Urinary bladder (tissue), 4 donors: ENCODE measurements at places on chromosomes 2 and 18. TPM values are rescaled to one million over a fixed set of nuclear protein-coding genes. Genes with fewer than 3 reads are reported as not detected.

- no peak for DNase-seq
Measured at GRCh38 chr2:3982160-3982559, 278.8 kb downstream of the DCDC2C start.

GRCh38 chr2:174971868-174972781 is 33.1 kb downstream of the CHN1 start:
- no peak for DNase-seq

The SPAST gene
- 50.2 TPM for total RNA-seq

DNA sequence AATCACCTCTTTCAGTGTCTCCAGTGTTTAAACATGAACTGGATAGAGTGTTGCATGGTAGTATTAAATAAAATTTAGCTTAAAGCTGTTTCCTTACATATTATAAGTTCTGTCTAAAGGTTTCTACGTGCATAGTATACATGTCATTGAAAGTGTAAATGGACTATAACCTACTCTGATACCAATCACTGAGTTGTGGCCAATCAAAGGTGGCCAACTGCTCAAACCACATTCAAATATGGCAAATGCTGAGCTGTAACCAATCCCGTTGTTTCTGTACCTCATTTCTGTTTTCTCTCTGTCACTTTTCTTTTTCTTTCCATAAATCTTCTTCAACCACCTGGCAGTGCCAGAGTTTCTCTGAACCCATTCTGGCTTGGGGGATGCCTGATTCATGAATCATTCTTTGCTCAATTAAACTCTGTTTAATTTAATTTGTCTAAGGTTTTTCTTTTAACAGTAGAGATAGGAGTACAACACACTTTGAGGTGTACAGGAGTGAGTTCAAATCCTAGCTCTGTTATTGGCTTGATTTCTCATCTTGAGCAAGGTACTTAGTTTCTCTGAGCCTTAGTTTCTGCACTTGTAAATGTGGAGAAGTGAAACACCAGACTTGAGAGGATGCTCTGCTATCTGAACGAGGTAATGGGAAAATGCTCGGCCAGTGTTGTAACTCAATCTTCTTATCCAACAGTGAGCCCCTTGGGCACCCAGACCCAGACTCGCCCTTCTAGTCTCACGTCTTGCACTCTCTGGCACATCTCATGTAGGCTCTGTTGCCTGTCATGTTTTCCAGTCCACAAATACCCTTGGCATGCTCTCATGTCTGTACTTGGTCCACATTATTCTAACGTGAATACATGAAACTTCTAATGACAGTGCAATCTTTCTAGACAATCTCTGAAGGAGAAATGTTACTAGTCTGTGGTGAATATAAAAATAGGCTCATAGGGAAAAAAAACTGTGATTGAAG is 228.0 kb downstream of the PIK3C3 start:
- no peak for DNase-seq

DNA sequence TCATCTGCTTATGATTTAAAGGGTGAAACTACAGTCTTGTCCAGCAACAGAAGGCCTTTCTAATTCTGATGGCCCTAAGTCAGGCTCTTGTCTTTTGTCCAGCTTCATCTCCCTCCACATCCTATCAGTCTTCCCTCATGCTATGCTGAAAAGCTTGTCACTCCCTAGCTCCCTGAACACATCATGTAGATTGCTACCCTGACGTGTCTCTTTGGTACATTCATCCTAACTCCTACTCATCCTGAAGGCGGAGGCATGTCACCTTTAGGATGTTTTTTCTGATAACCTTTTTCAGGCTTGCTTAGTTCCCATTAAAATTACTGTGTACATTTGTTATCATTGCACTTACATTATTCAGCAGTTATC is 78.4 kb upstream of the ARL5A start:
- DNase-seq: no peak

GRCh38 chr2:6645672-6646071 is 220.0 kb downstream of the CMPK2 start:
- DNase-seq: no peak

The SANBR gene
- total RNA-seq: 51.2 TPM

GRCh38 chr2:64982311-64982857 is 6.8 kb upstream of the SLC1A4 start:
- DNase-seq: no peak

The HOXD9 gene
- total RNA-seq: 2.9 TPM

DNA sequence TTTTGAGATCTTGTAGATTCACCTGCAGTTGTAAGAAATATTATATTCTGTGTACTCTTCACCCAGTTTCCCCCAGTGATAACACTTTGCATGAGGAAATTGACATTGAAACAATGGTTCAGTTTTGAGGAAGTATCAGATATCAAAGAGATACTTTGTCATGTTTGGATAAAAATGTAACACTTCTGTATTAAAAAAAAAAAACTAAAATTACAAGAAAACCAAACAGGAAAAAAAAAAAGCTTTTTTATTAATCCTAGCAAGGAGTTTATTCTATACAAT is 204.0 kb downstream of the ARL4C start:
- no peak for DNase-seq

DNA sequence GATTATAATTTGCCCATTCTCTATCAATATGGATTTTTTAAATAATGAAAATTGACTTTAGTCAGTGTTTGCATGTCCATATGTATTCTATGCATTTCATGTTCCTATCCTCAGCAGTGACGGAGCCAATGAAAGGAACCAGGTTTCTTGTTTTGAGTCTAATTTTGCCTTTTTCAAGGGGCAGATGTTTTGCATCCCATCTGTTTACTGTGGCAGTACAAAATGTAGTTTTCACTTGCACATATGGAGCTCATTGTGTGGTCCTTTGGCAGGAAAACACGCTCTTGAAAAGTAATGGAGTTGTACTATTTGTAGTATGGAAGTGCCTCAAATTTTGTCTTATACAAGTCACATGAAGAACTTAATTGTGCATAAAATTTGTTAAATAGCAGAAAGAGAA is 127.8 kb downstream of the AGPS start:
- DNase-seq: peak; percentile 75

DNA sequence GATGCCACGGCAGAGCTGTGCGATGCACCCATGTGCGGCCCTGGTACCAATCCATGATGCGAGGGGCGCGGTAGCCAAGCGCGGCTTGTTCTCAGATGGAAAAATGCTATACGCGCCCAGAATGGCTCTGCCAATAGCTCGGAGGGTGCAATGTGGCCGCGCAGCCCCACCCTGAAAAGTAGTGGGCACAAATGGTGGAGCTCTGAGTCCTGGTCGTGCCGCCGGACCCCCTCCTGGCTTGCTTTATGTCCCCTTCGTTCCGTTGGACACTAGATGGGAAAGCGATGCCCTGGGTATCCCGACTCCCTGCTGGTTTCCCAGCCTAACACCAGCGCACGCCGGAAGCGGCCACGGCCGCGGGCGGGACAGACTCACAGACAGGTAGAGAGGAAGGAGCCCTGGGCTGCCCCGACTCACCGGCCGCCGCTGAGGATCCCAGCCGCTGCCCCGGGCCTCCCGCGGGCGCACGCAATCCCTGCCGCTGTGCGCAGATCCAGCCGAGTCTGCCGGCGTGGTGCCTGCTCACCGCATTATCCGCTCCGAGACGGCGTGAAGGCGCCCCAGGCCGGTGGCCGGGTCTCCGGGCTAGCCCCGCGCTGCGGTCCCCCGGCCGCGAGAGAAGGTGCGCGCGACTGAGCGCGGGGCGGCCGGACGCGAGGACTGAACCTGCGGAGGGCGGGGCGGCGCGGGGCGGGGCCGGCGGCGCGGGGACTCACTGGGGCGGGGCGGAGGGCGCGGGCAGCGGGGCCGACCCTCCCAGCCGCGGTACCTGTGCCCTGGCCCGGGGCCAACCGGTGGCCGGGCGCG is at the start of gene CDC42EP3:
Gene CDC42EP3, minus strand, starts transcription at position 634 of the 807 bp plus-strand sequence. CDS start 25,055 bp downstream, outside the sequence.
- no peak for DNase-seq

The SPATA3 gene
- not detected for total RNA-seq

GRCh38 chr2:232038251-232038880 is 76.9 kb downstream of the DIS3L2 start:
- no peak for DNase-seq

GRCh38 chr2:216057688-216058193 is 23.9 kb downstream of the PECR start:
- DNase-seq: no peak

- DNase-seq: no peak
Measured at GRCh38 chr2:239540174-239540573, 139.4 kb upstream of the HDAC4 start.

The EFHD1 gene
- total RNA-seq: 1.4 TPM

- DNase-seq: no peak
Measured at GRCh38 chr2:177237932-177238331, 25.3 kb downstream of the HNRNPA3 start.

The HOXD13 gene
- total RNA-seq: 14.9 TPM

GRCh38 chr2:34266908-34267697 is 668.0 kb upstream of the FAM98A start:
- no peak for DNase-seq

DNA sequence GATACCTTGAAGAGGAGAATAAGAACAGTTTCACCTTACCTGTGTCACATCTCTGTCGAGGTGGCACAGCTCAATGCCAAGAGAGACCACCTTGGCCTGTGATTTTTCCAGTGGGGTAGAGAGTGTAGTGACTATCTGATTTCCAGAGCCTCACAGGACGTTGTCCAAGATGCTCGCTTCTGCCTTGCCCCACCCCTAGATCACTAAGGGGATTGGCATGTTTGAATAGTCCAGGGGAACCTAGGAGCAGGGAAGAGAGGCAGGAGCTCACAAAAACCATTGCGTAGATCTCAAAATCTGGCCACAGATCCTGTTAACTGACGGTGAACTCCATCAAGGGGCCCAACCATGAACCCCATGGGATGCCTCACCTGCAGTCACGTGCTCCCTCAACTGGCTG is 24.2 kb downstream of the TMEM178A start:
- DNase-seq: no peak

DNA sequence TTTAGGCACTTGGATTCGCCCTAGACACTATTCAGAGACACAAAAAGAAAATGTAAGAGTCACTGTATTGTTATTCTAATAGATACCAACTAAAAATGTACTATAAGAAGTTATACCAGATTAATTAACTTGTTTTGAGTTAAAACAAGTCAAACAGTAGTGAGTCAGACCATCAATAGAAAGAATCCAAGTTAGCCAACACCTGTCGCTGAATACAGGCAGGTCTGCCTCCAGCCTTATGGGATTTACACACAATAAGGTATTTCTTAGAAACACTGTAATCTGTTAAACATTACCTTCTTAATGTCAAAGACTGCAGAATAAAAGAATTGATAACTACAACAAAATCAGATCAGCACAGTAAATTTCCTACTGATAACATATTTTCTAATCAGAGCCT is 181.4 kb downstream of the DYM start:
- no peak for DNase-seq

DNA sequence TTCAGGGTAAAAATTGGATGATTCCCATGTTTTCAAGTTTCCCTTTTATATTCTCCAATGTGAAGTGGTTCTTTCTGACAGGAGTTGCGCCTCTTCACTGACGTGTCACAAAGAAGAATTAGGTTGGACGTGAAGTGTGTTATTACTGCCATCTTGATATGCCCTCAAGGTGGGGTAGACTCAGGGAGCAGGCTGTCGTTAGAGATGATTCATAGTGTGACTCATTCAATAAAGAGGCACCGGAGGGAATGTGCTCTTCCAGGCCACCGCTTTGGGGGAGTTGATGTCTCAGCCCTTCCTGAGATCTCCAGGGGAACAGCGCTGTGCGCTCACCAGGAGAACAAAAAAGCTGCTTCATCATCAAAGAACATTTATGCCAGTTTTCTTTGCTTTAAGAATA is 3.6 kb upstream of the DGKD start:
- DNase-seq: no peak

The REG1B gene
- total RNA-seq: not detected

- no peak for DNase-seq
Measured at GRCh38 chr18:63161032-63161760, 158.4 kb downstream of the BCL2 start.

DNA sequence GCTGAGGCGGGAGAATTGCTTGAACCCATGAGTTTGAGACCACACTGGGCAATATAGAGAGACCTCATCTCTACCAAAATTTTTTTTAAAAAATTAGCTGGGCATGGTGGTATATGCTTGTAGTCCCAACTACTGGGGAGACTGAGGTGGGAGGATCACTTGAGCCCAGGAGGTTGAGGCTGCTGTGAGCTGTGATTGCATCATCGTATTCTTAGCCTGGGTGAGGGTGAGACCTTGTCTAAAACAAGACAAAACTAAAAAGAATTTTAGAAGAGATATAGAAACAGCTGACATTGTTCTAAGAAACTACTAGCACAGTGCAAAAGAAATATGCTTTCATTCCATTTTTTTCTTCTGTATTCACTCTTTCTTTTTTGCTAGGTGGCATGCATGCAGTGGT is 298.4 kb downstream of the NYAP2 start:
- DNase-seq: no peak

DNA sequence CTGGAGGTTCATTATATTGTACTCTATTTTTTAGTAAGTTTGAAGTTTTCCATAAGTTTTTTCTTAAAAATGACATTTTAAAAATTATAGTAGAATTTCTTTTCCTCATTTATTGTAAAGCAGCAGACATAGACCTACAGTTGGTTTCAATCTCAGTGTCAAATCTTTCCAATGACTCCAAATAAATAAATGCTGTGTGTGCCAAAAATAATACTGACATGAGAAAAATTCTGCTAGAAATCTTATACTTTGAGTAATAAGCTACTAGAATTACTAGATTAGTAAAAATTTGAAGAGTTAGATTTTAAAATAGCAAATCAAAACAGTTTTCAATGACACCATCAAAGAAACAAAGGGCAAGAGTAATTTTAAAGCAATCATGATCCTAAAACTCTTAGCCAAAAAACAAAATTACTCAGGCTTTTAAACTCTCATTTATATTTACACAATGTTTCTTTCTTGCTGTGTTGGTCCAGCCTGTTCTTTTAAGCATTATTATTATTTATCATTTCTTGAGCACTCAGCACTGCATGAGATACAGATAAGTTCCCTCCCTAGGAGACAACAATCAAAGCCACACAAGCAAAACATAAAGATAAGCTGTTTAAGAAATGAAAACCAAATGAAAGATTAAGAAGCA is 8.3 kb upstream of the KANSL1L start:
- no peak for DNase-seq

DNA sequence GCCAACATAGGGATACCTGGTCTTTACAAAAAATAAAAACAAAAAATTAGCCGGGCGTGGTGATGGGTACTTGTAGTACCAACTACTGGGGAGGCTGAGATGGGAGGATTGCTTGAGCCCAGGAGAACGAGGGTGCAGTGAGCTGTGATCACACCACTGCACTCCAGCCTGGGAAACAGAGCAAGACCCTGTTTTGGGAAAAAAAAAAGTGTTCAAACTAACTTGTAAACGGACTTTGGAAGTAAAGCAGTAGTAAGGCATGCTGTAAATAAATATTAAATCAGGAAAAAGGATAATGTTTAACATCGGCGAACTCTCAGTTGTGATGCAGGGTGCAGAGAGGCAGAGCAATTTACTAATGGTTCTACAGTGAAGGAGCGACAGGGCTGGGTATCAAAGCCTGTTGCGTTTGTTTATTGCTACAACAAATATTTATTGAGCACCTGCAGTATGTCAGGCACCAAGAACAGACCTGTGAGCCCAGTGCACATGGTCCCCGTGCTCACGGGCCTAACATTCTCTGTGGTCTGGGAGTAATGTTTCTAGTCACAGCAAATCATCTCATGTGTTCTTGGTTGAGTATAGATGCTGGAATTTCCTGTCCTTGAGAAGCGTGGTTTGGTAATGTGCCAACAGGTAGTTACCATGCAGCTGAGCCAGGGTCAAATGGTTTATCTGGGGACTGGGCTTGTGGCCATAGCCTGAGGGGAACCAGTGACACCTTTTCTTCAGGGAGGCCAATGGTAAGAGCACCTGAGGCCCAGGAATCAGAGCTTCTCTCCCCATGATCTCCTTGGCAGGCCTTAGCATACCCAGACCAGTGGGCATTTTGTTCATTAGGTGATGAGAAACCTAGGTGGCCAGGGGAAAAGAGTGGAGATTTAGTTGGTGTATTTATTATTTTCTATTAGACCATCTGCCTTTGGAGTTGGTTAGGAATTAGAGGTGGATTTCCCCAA is 27.9 kb upstream of the GREB1 start:
- DNase-seq: no peak
